ENCODE measurements at places on chromosomes 11 and 22. TPM values are rescaled to one million over a fixed set of nuclear protein-coding genes. Genes with fewer than 3 reads are reported as not detected.

Gene TBX10
- not detected for total RNA-seq

Gene KCNJ1
- not detected for total RNA-seq

Gene PRRG4
- 0.29 TPM for total RNA-seq

Gene CCS
- total RNA-seq = 38.5 TPM

Gene MS4A6E
- total RNA-seq = not detected

Gene FGF4
- not detected for total RNA-seq

Gene MYBPC3
- not detected for total RNA-seq

Gene RBMXL2
- total RNA-seq = not detected

Gene SLC22A12
- not detected for total RNA-seq

Gene VPREB1
- total RNA-seq = not detected

Gene MRGPRX4
- total RNA-seq = not detected

Gene CCDC88B
- 119 TPM for total RNA-seq

Gene TMPRSS4
- total RNA-seq = not detected

Gene TRIM51
- not detected for total RNA-seq

Gene PKDREJ
- total RNA-seq = not detected

Gene FGF3
- total RNA-seq = not detected

Gene ACRV1
- total RNA-seq = 0.23 TPM

Gene ROM1
- total RNA-seq = 5.1 TPM

Gene NCAPD3
- 75.6 TPM for total RNA-seq

Gene OR52H1
- not detected for total RNA-seq

Gene MMP7
- not detected for total RNA-seq

Gene SLC37A2
- total RNA-seq = 1.0 TPM

Gene CLMP
- total RNA-seq = 0.19 TPM

Gene C1QTNF5
- total RNA-seq = not detected

Gene OR51E2
- total RNA-seq = not detected

Gene GPR137
- total RNA-seq = 57.1 TPM

Gene MLC1
- not detected for total RNA-seq

Gene ADM2
- 25.5 TPM for total RNA-seq

Gene AQP11
- 0.22 TPM for total RNA-seq

Gene KLHDC7B
- 45.5 TPM for total RNA-seq

Gene BARX2
- total RNA-seq = 5.8 TPM

Gene GGTLC2
- total RNA-seq = not detected

Gene SLCO2B1
- total RNA-seq = not detected

Gene SUN2
- 175 TPM for total RNA-seq

Data from activated T-cell treated with anti-CD3 and anti-CD28 coated beads, Interleukin-2, amount 50 U/mL, for 72 hours (primary cell).